ENCODE measurements at places on chromosomes 12 and 14.

GRCh38 chr14:32085182-32085844, 8.2 kb downstream of the ARHGAP5 start:
- no peak for DNase-seq

DNA sequence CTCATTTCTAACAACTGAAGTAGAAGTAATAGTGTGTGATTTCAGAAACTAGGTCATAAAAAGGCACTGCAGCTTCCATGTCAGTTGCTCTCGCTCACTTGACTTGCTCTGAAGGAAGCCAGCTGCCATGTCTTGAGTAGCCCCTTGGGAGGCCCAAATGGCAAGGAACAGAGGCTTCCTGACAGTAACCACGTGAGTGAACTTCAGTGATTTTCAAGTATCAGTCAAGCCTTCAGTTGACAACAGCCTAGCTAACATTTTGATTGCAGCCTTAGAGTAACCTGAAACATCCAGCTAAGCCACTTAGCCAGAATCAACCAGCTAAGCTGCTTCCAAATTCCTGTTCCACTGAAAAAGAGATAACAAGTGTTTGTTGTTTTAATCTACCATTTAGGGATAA, 26.7 kb downstream of the TOGARAM1 start:
- DNase-seq: no peak

GRCh38 chr14:102318781-102319276, 717 bp upstream of the ZNF839 start:
- no peak for DNase-seq

DNA sequence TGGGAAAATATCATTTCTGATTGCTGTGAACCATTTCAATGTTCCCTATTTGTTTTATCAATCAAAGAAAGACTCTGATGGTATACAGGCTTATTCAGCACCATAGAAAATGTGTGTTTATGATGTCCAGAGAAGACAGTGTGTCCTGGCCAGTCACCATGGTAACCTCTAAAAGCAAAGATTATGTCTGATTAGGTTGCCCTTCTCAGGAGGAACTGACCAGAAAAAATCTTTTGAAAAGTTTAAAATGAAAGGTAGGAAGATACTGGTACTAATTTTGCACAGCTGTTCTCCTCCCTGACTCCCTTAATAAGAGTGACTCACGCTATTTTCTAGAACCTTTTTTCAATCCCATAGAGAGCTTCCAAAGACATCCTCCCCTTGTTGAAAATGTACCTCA, 391.8 kb upstream of the DCN start:
- no peak for DNase-seq

- no peak for DNase-seq
Measured at GRCh38 chr12:2504577-2504976, 290.2 kb upstream of the FKBP4 start.

DNA sequence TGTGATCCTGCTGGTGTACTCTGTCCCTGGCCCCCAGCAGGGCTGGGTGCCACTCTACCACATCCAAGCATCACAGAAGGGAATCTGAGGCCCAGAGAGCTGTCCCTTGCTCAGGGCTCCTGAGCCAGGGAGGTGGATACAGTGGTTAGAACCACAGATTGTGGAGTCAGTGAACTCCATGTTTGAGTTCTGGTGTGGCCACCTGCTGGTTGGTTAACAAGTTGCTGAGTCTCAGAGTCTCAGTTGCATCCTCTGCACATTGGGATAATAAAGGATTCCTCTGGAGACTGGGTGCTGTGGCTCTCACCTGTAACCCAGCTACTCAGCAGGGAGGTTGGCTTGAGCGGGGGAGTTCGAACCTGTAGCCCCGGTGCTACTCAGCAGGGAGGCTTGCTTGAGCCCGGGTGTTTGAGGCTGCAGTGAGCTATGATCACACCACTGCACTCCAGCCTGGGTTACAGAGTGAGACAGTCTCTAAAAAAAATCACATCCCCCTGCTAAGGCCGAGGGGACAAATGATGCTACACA, 39.4 kb downstream of the MVK start:
- DNase-seq: no peak

GRCh38 chr12:4353785-4354208, 25.7 kb downstream of the FGF23 start:
- DNase-seq: no peak

DNA sequence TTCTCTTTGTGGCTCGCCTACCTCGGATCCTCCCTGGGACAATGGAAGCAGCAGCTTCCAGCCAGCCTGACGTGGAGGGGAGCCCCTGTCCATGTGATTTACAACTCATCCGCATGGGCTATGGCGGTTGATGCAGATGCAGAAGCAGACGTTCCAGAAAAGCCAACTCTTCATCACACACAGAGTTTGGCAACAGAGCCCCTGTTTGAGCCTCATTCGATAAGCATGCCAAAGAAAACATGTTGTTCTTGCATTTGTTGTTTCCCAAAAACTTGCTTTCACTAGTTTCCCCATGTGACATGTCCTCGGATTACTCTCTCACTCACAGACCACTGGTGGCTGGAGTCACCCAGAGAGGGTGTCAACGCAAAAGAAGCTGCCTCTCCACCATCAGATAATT, 16.4 kb upstream of the TC2N start:
- DNase-seq: no peak

GRCh38 chr14:76486251-76486743, 110.4 kb downstream of the ESRRB start:
- no peak for DNase-seq

GRCh38 chr14:69083181-69083580, 69.7 kb downstream of the DCAF5 start:
- no peak for DNase-seq

DNA sequence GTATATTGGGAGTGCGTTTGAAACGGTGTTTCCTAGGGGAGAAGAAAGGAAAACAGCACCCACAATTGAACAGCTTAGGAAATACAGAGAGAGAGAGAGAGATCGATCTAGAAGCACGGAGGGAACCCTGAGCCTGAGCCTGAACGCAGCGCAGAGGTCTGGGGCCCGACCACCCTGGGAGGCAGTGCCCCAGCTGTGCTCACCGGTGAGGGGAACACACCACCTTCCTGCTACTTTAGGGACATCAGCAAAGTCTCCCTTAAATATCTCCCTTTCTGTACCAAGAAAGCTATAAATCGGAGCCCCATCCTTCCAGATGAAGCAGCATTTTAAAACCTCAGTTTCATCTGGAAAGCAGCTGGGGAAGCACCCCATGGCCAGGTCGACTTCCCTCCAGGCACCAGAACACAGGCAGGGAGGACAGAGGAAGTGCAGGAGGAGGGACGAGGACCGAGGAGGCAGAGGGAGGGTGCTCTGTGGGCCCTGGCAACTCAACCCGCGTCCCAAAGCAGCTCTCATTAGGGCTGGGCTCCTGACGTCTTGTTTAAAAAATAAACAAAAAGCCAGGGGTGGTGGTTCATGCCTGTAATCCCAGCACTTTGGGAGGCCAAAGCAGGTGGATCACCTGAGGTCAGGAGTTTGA, 12.2 kb downstream of the RIMBP2 start:
- DNase-seq: no peak

GRCh38 chr12:38588624-38589305, 272.2 kb downstream of the ALG10B start:
- DNase-seq: no peak

GRCh38 chr14:25588751-25589150, 538.8 kb upstream of the STXBP6 start:
- no peak for DNase-seq

DNA sequence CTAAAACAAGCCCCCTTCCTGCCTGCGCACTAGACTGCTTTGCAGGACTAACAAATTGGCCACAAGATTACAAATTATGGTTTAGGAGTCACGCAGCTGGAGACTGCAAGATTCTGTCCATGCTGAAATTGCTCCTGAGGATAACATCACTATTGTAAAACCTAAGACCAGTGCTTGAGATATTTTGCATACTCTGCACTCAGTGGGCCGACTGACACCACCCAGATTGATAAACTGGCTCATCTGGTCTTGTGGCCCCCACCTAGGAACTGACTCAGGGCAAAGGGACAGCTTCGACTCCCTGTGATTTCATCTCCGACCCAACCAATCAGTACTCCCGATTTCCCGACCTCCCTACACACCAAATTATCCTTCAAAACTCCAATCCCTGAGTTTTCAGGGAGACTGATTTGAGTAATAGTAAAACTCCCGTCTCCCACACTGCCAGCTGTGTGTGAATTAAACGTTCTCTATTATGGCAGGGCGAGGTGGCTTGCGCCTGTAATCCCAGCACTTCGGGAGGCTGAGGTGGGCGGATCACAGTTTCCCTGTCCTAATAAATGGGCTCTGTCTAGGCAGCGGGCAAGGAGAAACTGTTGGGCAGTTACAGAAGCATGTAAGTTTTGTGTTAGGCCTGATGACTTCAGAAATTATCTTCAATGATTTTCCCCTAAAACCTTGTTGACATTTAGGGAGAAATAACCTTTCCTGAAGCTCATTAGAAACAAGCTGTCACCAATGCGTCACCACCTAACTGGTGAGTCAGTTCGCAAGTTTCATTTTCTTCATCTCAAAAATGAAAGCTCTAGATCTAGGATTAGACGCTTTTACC, 5.3 kb upstream of the UBC start:
- no peak for DNase-seq

- DNase-seq: no peak
Measured at GRCh38 chr12:83186419-83186818, 499.7 kb downstream of the TMTC2 start.

DNA sequence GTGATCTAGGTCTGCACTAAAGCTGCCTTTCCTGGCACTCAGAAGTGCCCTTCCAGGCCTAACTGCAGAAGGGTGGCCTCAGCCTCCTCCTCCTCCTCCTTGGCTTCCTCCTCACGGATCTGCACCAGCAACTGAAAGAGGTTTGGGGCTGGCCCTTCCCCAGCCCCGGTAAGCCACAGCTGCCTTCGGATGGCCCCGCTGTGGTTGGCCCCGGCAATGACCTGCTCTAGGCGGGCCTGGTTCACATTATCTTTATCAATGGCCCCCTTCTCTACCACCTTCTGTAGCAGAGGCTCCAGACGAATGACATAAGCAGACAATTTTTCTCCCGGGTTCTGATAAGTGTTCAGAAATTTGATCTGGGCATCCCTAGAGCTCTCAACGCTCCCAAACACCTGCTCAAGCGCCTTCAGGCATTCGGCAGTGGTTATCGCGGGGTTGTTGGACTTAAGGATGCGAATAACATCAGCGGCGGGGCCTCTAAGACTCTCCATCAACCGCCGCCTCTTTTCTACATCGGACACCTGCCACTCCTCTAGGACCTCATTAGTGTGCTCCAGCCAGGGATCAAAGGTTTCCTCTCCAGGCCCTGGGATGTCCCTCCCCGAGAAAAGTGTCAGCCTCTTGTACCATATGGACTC, 1.5 kb downstream of the PNMA1 start:
- DNase-seq: no peak

DNA sequence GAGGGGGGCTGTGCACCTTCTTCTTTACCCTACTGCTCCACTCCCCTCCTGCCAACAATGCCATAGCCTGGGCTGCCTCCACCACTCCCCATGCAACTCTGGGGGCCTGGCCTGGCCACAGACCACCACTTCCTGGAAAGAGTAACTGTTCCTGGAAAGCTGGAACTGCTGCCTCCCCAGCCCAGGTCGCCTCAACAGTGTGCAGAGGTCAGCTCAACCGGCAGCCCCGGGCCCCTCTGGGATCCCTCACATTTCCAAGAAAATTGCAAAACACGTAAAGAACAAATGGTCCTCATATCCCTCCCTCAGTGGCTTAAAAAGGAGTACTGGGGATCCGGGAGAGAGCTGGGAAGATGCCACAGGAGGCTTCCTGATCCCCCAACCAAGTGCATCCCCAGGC, 22.4 kb upstream of the DIO3 start:
- no peak for DNase-seq

- DNase-seq: no peak
Measured at GRCh38 chr12:113788020-113788856, 177.9 kb downstream of the RBM19 start.

GRCh38 chr12:22577667-22578066, 33.3 kb upstream of the C2CD5 start:
- DNase-seq: no peak

- no peak for DNase-seq
Measured at GRCh38 chr12:85301051-85301450, 21.0 kb downstream of the ALX1 start.

GRCh38 chr12:118436986-118437385, 60.6 kb downstream of the SUDS3 start:
- DNase-seq: no peak

DNA sequence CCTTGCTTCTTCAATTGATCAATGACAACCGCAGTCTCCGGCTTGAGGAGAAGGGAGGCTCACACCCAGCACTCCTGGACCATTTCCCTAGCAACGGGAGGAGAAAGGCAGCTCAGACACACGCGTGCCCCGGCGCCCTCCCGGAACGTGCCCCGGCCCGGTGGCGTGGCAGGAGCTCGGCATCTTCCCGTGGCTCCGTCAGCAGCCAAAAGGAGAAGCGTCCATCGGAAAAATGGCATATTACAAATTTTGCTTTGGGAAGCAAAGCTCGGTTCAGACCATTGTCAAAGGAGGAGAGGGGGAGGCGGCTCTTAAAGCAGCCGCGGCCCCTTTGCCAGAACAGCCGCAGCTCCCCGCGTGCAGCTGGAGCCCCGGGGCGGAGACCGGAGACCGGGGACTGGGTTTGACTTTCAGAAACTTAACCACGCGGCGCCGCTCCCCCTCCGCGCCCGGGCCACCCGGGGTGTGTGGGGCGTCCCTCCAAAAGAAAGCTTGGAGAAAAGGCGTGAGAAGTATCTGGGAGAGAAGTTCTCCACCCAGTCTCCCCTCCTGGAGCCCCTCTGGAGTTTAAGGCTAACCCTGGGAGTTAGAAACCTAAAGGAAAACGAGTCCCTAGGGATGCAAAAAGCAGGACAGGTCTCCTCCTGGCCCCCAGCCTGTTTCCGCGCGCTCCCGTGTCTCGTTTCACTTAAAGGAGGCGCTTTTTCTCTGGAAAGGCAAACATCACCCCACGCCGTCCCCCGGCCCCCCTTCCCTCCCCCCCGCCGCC, 545 bp downstream of the PPFIA2 start:
- DNase-seq: no peak

- no peak for DNase-seq
Measured at GRCh38 chr12:57797933-57798332, 15.3 kb downstream of the TSFM start.

- DNase-seq: no peak
Measured at GRCh38 chr12:79250960-79251755, 386.6 kb downstream of the SYT1 start.
